Mucosa of descending colon (tissue), 3 donors: ENCODE measurements at places on chromosomes 2 and 18. TPM values are rescaled to one million over a fixed set of nuclear protein-coding genes. Genes with fewer than 3 reads are reported as not detected.

GRCh38 chr2:137187216-137187615 is 421.9 kb downstream of the THSD7B start:
- no peak for DNase-seq

DNA sequence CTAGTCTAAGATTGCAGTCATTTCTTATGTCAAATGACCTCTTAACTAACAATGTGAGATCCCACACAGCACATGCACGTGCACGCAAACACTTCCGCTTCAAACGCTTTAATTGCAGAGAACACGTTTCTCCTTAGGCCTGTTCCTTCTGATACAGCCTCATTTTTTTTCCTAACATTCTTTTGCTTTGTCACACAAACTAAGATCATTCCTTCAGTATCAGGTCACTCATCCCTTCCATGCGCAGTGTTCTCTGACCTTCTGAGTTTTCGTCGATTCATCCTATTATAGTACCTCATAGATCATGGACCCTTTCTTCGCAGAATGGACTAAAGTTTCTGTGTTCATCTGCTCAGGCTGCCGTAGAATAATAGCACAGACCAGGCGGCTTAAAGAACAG is 327.1 kb upstream of the CDH19 start:
- no peak for DNase-seq

GRCh38 chr2:23530909-23531276 is 145.9 kb downstream of the KLHL29 start:
- DNase-seq = no peak

GRCh38 chr2:127769587-127769986 is 41.4 kb downstream of the WDR33 start:
- no peak for DNase-seq

- DNase-seq = no peak
Observed at GRCh38 chr2:96977631-96978195, 8.7 kb downstream of the FAM178B start.

The SGPP2 gene
- 31.3 TPM for total RNA-seq
